ENCODE measurements at places on chromosomes 3 and 15.

GRCh38 chr3:116971531-116971930 is 262.0 kb downstream of the TUSC7 start:
- no peak for DNase-seq

- DNase-seq, result no peak
These were observed 6.9 kb downstream of the CP start for GRCh38 chr3:149214702-149215101.

GRCh38 chr15:58182460-58183163 is 44.4 kb downstream of the AQP9 start:
- DNase-seq, result no peak

GRCh38 chr15:73303636-73304035 is 65.1 kb downstream of the HCN4 start:
- DNase-seq, result no peak

- no peak for DNase-seq
These were observed 324.0 kb downstream of the GAP43 start for GRCh38 chr3:115947325-115947724.

DNA sequence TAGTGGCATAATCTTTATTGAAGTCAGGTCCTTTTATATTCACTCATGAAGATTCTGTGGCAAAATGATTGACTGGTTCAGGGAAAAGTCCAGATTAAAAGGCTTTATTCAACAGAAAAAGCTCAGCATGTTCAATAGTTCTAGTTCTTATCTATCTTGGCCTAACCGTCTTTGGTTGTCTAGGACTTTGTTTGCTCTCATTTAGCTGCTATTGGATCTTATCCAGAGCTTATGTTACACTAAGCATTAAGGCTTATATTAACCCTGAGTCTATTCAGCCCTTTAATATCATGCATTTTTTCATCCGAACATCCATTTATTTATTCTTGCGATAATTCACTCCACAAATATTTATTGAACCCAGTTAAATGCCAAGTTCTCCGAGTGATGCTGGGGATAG is 601.0 kb upstream of the SGO1 start:
- DNase-seq, result no peak

- DNase-seq, result no peak
These were observed 11.1 kb downstream of the RIOX2 start for GRCh38 chr3:97960993-97961766.

DNA sequence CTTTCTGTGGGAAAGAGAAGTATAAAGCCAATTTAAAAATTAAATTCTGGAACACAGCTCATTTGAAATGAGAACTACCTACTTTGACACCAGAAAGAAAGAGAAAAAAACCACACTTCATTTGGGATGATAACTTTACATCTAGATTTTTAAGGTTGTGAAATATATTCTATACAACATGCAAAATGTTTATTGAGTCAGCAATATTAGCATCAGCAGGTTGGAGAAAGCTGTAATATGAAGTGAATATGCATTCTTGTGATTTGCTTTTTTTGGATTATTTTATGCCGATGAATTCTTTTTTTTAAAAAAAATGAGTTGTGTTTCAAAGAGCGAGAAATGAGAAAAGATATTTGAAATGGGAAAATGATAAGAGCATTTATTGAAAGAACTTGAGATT is 307.0 kb upstream of the DPPA4 start:
- no peak for DNase-seq

Measured in NCI-H748 treated with DMSO at 0.1 percent for 48 hours (cell line).